ENCODE measurements at places on chromosomes 6 and 20.
A peak's percentile ranks its signal among the peaks of the same experiment; 100 is the strongest.

- DNase-seq, result no peak
Measured at GRCh38 chr6:148342100-148342349, 613 bp upstream of the SASH1 start.

DNA sequence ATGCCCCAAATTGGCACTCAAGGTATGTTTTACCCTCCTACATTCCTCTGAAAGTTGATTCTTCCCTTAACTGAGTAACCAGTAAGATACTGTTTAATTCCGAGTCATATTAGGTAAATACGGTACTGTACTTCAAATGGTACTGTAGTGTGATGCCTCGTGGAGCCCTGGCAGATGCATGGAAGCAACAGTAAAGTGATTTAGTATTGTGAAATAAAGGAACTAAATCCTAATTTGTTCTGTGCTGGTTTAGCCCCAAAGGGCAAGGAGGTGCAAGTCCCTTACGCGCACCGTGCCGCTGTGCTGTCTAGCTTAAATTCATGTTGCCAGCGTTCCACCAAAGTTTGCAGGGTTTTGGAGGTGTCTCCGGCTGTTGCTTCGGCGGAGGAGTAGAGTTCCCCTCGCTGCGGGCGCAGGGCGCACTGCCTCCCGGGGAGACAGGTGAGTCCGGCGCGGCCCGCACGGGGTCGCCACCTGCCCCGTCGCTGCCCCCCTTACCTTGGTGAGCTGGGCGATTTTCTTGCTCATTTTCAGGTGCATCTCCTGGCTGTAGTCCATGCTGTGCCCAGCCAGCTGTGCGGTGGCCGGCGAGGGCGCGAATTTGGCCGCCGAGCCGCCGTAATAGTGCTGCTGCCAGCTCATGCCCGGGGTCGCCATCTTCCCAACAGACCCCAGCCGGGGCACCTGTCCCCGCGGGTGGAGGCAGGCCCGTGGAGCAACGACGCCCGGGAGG is 655 bp downstream of the FAM184A start:
- peak; percentile 22 for DNase-seq

DNA sequence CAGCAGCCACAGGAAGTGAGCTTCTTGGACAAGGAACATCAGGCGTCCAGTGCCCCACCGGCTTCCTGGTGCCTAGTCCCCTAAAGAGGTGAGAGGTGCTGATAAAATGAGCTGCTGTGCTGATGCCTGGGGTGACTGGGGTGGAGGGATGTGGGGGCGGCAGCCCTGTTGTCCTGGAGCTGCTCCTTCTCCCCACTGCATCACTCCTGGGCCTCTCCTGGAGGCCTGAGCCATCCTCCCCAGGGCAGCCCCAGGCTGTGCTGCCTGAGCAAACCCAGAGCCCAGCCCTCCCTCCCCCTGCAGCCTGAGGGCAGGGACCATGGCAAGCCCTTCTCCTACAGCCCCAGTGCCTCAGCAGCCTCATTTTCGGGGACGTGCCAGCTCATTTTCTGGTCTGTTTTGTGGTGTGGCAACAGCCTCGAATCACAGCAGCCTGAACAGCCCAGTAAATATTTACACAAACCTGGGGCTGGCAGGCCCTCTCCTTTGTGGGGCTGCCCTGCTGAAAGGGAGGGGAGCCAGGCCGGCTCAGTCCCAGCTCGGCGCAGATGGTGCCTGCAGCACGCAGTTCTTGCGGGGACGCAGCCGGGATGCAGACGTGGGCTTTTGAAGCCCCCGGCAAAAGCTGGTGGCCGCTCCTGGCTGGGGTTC is 259.9 kb downstream of the DLL1 start:
- DNase-seq, result no peak

GRCh38 chr6:118223316-118223715 is 316.3 kb downstream of the SLC35F1 start:
- DNase-seq, result no peak

DNA sequence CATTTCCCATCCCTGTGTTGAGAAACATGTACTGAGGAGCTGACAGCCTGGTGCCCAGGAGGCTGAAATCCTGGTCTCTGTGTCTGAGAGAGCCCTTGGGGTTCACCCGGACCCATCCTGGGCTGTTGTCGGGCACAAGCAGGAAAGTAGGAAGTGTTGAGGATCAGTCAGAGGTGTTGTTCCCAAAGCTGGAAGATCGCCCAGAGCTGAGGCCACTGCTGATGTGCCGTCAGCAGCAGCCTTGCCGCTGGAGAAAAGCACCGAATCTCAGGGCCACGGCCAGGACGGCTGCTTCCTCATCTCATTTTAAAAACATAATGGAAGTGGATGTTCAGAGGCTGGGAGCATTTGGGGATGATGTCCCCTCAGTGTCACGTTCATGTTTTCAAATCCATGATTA is 218.5 kb downstream of the UST start:
- no peak for DNase-seq

- DNase-seq, result no peak
Measured at GRCh38 chr6:48474830-48475229, 363.8 kb upstream of the PTCHD4 start.
